Hematopoietic multipotent progenitor cell (in vitro differentiated cells): ENCODE measurements at places on chromosomes 5 and 9.

DNA sequence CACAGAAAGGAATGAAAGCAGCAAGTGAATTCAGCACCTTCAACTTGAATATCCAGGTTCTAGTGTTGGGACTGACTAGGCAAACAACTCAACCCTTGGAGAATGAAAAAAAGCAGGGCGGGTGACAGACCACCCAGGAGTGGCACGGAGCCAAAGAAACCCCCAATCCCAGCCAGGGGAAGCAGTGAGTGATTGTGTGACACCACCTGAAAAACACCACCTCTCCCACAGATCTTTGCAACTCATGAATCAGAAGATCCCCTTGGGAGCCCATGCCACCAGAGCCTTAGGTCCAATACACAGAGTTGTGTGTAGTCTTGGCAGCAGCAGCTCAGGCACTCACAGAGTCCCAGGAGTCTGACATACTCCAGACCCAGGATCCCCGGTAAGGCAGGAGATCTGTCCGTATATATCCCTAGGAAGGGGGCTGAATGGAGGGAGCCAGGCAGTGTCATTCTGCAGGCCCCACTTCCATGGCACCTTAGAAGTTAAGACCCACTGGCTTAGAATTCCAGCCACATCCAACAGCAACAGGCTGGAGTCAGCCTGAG is 22.1 kb upstream of the ROR2 start:
- DNase-seq: no peak

GRCh38 chr5:33346534-33346933 is 94.2 kb upstream of the TARS1 start:
- DNase-seq: no peak

- no peak for DNase-seq
Measured at GRCh38 chr9:112945620-112946208, 55.0 kb upstream of the SLC46A2 start.

DNA sequence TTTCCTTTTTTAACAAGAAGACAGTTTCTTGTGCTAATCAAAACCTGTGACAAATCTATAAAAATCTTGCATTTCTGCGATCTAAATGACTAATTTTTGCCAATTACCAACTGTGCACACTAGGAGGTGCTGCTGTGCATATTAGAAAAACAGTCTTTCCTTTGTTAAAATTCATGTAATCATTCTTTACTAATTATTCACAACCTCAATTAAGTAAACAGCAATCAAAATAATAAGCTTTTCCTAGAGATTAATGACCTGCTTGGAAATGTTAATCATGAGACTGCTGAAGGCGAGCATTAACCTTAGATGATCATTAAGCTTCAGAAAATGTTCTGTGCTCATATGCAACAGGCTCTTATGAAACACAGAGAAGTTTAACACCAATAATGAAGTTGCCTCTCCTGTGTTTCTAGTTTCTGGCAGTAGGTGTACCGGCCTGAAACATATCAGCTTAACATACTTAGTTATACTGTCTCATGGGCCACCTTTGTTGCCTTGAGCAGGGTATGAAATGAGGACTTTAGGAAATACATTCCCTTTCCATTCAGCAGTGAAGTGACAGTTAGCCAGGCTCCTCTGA is 17.7 kb downstream of the RFESD start:
- peak; percentile 64 for DNase-seq

DNA sequence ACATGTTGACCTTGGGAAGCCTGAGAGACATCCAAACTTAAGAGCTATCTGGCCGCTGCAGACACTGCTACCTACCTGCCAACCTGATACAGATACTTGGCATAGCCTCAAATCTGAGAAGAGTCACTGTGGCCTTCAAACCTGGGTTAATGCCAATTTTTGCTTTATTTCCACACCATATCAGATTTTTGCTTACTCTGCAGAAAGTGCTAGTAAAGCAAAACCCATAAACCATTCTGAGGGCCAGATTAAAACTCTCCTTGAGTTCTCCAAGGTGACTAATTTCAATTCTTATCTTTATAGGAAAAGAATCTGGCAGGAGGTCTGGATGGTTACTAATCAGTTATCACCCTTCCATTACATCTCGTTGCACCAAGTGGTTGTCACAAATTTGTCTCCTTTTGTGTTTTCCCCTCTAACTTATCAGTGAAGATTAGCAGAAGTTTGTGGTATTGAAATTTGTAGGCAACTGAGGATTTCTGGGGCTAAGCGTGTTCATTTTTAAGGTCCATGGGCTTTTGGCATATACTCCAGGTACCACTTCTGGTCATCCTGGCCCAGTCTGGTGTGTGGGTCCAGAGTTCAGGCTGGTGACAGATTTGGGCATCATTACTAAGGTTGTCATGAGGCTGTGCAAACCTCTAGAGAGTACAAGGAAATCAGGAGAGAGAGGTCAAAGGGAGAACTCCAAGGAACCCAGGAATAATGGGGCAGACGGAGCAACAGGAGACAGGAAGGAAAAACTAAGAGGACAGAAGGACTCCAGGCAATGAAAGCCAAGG is 177.9 kb downstream of the TSSK1B start:
- no peak for DNase-seq

GRCh38 chr9:121345070-121345469 is 25.0 kb downstream of the STOM start:
- DNase-seq: no peak

DNA sequence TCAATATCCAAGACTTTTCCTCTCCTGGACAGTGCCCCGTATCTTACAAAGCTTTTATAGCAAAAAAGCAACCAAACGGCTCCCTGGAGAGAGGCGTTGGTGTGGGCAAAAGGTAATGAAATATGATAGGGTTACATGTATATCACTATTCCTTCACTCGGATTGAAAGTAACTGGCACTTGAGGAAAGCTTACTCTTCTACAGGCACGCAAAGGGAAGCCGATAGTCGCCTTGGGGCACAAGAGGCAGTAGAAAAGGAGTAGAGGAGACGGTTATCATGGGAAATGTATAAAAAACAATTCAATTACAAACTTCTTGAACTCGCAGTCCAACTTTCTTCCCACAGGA is 1.1 kb downstream of the DIAPH1 start:
- no peak for DNase-seq

GRCh38 chr9:98445576-98445975 is 190.1 kb upstream of the TBC1D2 start:
- DNase-seq: no peak

GRCh38 chr5:96149546-96149945 is 187.9 kb upstream of the ELL2 start:
- no peak for DNase-seq
